Activated CD4-positive, alpha-beta T cell treated with anti-CD3 and anti-CD28 coated beads, Interleukin-2, amount 50 U/mL, for 48 hours (primary cell): ENCODE measurements at places on chromosomes 12 and 14.

GRCh38 chr14:71433303-71433702 lies 498.9 kb upstream of the RGS6 start:
- no peak for DNase-seq

GRCh38 chr14:71244341-71244740 lies 337.1 kb downstream of the PCNX1 start:
- no peak for DNase-seq

DNA sequence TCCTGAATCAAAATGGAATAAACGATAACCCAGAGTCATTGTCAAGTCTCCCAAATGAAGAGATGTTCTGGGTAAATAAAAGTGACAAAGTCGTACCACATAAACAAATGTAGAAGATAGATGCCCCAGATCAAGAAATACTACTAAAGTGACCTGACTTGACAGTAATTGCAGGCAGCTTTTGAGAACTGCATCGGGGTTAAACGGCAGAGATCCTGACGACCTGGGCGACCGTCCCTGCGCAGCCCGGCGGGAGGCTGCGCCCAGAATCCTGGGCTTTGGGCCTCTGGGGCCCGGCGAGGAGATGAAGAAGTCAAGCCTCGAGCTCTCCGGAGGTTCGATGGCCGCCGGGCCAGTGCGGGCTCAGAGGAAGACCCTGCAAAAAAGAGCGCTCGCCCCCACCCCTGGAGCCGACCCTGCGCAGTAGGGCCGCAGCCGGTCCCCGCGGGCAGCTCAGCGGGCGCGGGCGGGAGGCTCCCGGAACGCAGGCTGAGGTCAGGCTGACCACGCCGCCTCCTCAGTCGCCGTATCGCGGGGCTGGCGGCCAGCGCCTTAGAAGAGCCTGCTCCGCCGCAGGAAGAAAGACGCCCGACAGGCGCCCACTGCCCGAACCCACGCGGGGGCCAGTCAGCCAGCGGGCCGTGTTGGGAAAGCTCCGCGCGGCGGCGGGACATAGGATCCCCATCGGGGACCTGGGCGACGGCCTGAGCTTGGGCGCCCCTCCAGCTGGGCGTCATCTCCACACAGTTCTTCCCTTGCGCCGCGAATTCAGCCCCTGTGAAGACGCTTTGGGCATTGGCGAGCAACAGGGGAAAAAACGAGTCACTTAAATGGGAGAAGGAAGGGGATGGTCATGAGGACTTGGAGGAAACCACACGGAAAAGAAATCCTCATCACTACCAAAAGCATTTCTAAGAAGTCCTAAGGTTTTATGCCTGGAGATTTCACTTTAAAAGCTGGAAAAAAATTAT lies 16.0 kb downstream of the NKX2-1 start:
- DNase-seq, result no peak

GRCh38 chr12:108724054-108724889 lies 7.0 kb downstream of the CORO1C start:
- peak; percentile 34 for DNase-seq

DNA sequence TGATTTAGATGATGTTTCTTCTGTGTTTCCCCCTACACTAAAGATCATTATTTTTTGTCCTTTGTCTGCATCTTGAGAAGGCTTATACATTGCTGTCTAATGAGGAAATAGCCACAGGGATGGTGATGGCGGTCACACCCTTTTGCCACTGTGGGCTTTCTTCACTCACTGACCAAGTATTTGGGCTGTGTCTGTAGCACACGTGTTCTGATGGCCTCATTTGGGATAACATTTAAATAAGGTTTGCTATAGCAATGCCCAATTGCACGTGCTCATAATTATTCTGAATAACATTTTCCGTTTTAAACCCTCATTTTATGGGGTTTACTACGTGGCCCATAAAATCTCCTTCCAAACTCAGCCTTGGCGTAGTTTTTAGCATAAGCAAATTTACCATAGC lies 230.3 kb upstream of the PRICKLE1 start:
- no peak for DNase-seq

DNA sequence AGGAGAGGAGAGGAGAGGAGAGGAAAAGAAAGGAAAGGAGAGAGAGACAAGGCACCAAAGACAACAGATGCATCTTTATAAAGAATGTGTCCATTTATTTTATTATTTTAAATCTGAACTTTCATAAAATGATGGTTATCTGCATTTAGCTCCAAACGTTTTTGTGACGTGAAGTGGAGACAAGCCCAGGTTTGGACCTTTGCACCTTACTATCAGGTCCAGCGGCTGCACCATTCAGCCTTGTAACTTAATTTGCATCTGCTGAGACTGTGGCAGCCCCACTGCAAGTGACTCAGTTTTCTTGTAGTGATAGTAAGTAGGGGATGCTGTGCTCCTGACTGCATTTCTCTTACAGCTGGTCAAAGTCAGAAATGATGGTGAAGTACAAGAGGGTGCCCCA lies 130.7 kb downstream of the NTF3 start:
- DNase-seq, result no peak

GRCh38 chr12:114648711-114649110 lies 35.3 kb downstream of the TBX3 start:
- DNase-seq, result no peak

DNA sequence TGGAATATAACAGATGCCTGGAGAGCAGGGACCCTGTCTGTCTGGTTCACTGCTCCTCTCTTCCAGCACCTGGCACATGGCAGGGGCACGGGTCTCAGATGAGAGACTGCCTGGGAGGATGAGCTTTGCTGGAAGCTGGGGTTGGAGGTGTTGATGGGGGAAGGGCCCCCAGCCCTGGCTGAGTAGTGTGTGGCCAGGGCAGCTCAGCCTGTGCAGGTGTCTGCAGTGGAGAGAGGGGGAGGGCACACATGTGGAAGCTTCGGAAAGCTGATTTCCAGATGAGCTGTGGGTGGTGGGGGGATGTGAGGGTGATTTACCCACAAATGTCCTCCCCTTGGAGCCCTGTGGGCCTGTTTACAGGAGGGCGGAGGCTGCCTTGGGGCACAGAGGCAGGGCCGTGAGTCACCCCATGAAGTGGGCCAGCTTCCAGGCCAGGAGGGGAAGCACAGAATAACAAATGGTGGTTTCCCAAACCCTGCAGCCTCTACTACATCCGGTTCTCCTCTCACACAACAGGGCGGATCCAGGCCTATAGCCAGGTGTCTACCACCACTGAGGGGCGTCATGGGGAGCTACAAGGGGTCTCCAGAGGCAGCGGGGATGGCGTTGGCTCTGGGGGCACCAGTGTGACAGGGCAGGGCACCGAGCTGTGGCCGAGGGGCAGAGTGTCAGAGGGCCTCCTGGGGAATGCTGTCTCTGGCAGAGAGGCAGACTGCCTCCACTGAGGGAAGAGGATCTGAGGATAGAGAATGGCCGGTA lies 11.0 kb downstream of the KRT7 start:
- DNase-seq, result peak; percentile 75

GRCh38 chr14:76880449-76880848 lies 54.2 kb downstream of the LRRC74A start:
- DNase-seq, result no peak

GRCh38 chr12:59372956-59373355 lies 222.9 kb upstream of the SLC16A7 start:
- DNase-seq, result no peak

GRCh38 chr12:62860020-62860419 lies 74.9 kb downstream of the PPM1H start:
- DNase-seq, result no peak

DNA sequence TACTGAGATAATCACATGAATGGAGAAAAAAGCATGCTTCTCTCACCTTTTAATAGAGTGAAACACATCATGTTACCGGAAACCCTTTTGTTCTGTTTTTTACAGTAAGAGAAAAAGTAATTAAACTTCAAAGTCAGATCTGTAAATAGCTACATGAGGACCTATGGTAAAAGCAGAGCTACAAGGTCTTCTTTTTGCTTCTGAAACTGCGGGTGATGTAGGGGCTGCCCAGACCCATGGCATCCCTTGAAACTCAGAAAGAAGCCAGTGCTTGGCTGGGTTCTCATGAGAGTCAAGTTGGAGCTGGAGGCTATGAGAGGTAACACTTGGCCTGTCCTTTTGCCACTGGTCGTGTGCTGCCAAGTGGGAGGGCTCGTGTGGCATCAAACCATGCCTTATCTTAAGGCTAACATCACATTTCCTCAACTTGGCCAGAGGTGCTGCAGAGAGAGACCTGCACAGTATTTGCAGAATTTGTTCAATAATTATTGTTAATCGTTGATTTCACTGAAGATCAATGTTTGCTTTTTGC lies 47.6 kb downstream of the EML1 start:
- no peak for DNase-seq

- no peak for DNase-seq
These were observed 18.9 kb downstream of the FIGNL2 start for GRCh38 chr12:51829641-51830040.

DNA sequence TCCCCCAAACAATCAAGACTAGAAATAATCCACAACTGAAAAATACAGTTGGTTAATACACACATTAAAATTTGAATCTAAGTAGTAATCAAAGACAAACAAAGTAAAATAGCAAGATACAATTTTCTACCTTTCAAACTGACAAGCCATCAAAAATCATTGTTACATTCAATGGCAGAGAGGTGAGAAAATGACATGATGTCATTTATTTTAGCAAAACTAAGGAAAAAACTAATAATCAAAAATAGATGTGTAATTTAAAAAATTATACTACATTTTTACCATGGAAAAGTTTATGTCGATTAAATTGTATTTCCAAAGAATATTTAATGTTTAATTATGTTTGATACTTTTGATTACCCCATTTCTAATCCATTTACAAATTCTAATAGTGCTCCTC lies 59.7 kb downstream of the NOVA1 start:
- no peak for DNase-seq

DNA sequence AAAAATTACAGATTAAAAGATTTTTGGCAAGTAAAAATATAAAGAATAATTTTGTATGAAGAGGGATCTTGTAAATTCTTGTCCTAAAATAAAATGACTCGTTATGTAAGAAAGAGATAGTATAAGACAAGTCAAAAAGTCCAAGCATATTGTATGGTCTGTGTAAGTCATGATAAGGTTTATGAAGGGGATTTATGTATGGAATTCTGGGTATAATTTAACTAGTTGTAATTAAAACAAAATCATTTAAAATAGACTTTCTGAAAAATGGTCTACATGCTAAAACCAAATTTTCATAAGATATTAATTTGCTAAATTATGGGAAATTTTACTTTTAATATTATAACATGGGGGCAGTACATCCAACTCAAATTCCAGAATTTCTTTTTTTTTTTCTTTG lies 17.6 kb upstream of the PEX5 start:
- DNase-seq, result no peak

DNA sequence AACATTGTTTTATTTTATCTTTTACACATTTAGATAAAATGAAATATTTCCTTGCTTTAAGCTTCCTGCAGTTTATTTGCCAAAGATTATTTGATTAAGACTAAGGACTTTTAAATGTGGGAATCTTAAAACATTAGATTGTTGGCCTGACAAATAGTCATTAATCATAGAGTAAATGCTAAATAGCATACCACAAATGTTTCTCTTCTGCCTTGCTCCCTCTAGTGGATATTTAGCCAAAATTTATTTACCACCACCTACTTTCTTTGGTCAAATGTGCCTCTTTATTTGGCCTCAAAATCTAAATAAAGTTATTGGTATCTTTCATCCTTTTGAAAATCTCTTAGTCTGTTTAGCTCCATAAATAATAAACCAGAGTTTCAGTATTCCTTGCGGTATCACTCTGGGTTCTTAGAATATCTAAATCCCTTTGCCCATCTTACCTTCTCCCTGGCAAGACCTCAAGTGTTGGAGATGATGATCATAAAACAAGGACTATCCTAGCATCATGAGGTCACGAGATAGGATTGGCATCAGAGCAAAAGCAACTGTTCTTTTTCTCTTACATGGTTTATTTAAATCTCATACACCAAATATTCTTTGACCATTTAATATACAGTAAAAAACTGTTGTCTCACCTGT lies 150.6 kb upstream of the AEBP2 start:
- no peak for DNase-seq

- no peak for DNase-seq
These were observed 143.9 kb upstream of the SSTR1 start for GRCh38 chr14:38063711-38064320.

DNA sequence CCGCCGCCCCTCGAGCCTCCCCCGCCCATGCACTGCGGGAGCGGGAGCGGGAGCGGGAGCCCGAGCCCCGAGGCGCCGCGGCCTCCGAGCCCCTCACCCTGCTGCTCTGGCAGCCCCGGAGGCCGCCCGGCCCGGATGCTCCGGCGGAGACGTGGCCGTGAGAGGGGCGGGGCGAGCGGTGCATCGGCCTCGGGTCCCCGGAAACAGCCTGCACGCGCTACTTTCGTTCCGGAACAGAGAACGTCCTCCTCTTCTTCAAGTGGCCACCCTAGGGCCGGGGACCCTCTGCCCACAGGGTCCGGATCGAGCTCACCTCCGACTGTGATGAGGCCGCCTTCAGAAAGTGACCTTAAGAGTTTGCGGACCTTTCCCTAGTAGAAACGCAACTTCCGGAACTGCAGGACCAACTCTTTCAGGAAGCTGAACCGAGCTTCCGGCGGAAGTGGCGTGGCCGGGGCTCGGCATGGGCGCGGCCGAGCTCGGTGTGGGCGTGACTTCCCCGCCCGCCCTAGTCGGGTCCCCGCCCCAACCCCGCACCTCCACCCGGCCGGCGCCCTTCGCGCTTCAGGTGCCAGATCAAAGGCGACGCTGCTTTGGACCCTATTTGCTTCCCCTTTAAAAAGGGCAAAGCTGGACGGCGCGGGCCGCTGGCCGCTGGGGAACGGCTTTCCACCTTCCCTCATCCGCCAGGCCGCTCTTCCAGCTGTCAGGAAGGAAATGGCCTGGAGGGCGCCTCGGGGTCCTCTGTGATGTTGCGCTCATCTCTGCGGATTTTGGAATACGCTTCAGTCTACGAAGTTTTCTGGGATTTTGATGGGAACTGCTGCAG lies at the start of gene GOLGA3:
TSS of gene GOLGA3 (minus strand) at position 164 of the 829 bp plus-strand sequence. CDS start 6,741 bp downstream, outside the sequence.
- DNase-seq, result peak; percentile 94

- DNase-seq, result no peak
These were observed 962.6 kb downstream of the AACS start for GRCh38 chr12:126027825-126028224.

DNA sequence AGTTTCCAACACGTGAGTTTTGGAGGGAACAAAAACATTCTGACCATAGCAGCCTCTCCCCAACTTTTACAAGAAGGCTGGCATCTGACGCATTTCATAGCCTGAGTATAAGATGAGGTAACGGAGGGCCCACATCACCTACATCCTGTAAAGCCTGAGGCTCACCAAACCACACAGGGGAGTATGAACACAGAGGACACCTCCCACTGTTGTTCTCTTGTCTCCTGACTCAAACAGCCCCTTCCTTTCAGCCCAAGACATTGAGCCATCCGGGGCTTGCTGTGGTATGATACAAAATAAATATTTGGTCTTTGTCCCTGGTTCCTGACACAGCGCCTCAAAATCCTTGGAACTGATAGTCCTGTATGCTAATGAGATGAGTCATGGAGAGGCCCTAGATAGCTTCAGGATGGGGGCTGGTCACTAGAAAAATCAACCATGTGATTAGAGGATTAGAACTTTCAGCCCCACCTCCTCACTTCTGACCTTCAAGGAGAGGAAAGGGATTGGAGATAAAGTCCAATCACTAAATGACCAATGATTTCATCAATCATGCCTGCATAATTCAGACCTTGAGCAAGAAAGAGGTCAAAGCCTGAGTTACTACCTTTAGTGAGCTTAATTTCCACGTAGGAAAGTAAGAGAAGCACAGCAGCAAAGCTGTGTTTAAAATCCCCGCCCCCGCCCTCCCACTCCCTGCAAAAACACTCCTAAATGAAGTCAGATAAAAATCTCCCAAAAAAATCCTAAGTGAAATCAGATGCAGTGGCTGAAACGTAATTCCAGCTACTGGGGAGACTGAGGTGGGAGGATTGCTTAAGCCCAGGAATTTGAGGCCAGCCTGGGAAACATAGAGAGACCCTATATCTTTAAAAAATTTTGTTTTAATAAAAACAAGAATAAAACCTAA lies 236.4 kb downstream of the PCNX1 start:
- DNase-seq, result peak; percentile 43
